ENCODE measurements at places on chromosomes 2 and 18.
A peak's percentile ranks its signal among the peaks of the same experiment; 100 is the strongest.

GRCh38 chr18:68449292-68449691, 265.6 kb downstream of the TMX3 start:
- DNase-seq, result peak; percentile 85

DNA sequence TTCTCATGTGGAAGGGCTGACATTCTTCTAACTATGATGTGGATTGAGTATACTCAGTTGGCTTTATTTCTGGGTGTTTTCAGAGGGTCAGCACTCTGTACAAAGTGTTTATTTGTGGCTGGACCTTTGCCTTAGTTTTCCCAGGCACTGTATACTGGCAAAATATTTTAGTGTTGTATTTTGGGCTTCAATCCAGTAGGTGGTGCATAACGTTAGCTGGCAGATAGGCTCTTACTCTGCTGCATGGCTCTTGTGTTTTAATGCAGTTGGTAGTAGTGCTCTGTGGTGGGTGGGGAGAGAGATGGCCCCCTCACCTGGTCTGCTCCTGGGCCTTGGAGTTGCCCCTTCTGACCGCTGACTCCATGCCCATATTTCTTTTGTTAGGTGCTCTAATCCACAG, 75.6 kb upstream of the REG3A start:
- DNase-seq, result no peak

GRCh38 chr2:223041527-223042109, 10.4 kb upstream of the KCNE4 start:
- DNase-seq, result peak; percentile 98

GRCh38 chr2:19380532-19380931, 22.1 kb upstream of the OSR1 start:
- DNase-seq, result no peak

- DNase-seq, result no peak
Measured at GRCh38 chr2:230754200-230754599, 41.6 kb downstream of the CAB39 start.

GRCh38 chr2:65404988-65405697, 27.3 kb downstream of the SPRED2 start:
- DNase-seq, result no peak

DNA sequence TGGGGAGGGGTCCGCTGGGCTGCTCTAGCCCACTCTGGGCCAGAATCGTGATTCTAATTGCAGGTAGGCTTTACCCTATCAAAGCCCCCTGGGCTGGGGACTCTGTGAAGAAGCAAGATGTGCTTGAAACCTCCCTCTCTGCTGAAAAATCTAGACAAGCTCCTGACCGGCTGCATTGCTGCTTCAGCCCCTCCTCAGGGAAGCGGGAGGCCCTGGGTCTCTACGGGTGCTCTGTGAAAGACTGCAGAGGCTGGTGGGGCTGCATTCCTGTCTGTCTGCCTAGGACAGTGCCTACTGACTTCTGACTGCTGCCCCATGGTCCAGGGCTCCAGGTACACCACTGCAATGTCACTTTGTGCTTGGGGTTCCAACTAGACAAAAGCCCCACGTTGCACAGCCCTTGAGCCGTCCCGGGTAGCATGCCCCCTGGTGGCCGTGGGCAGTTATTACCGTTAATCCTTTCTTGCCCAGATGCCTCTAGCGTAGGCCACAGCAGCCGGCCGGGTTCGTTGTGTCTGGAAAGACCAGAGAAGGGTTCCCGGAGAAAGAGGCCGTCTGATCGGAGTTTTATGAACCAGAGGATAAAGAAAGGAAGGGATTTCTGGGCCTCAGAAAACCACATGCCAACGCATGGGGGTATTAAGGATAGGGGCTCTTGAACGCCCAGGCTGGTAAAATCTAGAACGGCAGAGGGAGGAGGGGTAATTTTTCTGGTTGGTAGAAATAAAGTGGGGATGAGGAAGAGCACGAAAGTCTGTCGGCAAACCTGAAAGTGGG, 15.9 kb upstream of the C1QL2 start:
- DNase-seq, result peak; percentile 25

- DNase-seq, result peak; percentile 47
Measured at GRCh38 chr2:145096582-145096981, 576.7 kb upstream of the ZEB2 start.

- DNase-seq, result peak; percentile 86
Measured at GRCh38 chr2:102027036-102027980, 35.5 kb downstream of the IL1R2 start.

DNA sequence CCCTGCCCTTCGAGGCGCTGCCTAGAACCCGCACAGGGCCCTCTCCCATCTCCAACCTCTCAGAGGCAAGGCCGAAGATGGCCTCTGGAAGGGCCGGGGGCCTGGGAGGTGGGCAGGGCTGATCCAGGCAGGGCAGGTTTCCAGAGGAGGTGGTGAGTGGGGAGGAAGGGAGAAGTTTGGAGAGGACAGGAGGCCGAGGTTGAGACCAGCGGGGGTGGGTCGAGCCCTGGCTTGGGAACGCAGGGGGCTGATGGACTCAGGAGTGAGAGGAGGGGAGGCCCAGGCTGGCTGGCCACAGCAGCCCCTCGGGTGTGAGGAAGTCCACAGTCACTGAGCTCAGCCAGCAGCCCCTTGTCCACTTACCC, 10.5 kb downstream of the CAPN10 start:
- no peak for DNase-seq

- DNase-seq, result peak; percentile 27
Measured at GRCh38 chr18:59323931-59324622, 5.6 kb upstream of the CPLX4 start.

DNA sequence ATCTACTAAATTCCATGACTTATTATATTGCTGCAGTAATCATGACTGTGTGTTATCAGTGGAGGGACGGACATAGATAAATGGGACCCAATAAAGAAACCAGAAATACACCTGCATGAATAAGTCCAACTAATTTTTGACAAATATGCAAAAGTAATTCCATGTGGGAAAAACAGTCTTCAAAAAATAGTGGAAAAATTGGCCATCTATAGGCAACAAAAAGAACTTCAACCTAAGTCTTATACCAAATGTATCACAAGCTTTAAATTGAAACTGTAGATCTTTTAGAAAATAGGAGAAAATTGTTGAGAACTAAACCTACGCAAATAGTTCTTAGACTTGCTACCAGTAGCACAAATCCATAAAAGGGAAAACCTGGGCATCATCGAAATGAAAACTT, 376.2 kb downstream of the NCKAP5 start:
- no peak for DNase-seq

DNA sequence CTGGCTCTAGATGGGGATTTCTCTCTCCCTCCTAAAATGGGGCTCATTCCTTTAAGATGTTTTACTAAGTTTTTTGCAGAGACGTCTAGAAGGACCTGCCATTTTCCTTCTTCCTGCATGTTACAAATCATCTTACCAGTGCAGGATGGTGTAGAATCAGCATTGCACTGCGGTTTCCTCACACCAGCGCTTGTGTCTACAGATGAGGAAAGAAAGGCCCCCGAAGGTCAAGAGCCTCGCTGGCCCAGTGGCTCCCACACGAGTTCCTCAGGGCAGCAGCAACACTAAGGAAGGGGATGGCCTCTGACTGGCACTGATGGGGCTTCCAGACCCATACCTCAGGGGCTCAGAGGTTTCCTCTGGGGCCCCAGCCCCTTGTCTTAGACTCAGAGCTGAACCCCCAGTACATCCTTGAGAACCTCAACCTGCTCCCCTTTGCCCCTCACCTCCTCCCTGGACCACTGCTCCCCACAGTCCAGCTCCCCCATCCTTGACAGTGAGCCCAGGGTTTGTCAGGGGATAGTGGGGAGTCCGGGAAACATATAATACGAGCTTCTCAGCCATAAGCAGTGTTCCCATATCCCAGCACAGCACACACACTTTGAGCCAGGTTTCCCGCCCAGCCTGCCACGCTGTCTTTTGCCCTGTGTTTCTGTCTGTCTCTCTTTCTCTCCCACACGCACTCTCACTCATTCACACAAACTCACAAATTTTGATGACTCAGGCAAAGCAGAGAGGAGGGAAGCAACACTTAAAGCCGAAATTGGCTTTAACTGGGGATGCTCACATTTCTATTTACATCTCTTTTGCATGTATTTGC, 29.4 kb downstream of the ZFP36L2 start:
- peak; percentile 42 for DNase-seq

GRCh38 chr2:182999348-183000028, 38.8 kb downstream of the NCKAP1 start:
- no peak for DNase-seq

DNA sequence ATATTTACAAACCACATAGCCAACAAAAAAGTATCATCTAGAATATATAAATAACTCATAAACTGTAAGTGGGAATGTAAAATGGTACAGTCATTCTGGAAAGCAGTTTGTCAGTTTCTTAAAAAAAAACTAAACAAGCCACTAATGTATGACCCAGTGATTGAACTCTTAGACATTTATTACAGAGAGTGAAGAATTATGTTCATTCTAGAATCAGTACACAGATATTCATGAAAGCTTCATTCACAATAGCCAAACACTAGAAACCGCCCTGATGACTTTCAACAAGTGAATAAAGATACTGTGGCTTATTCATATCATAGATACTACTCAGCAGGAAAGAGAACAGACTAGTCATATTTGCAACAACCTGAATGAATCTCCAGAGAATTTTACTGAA, 1541.5 kb downstream of the LRP1B start:
- DNase-seq, result no peak

- DNase-seq, result peak; percentile 92
Measured at GRCh38 chr2:45353879-45354278, 257.2 kb downstream of the SRBD1 start.

DNA sequence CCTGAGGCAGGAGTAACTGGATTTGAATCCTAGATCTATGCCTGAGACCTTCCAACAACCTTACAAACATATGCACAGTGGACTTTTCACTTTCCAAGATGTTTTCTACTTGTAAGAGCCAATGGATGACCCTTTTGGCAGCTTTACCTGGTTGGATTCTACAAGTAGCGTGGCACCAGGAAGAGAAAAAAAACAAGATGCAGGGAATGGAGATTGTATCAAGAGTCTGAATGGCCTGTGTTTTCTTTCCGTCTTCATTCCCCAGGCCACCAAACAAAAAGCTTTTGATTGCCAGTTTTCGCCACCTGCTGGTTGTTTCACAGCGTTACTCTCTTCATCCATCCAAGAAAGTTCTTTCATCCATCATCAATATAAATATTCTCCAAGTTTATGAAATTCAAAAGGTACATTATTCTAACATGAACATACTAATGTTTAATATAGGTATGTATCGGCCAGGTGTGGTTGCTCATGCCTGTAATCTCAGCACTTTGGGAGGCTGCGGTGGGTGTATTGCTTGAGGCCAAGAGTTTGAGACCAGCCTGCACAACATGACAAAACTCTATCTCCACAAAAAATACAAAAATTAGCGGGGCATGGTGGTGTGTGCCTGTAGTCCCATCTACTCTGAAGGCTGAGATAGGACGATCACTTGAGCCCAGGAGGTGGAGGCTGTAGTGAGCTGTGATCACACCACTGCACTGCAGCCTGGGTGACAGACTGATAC, 3.5 kb upstream of the BCL2 start:
- peak; percentile 69 for DNase-seq

GRCh38 chr2:222861411-222862105, 722 bp downstream of the ACSL3 start:
- DNase-seq, result peak; percentile 6

- DNase-seq, result peak; percentile 65
Measured at GRCh38 chr2:180644709-180645108, 335.7 kb upstream of the UBE2E3 start.

- DNase-seq, result peak; percentile 98
Measured at GRCh38 chr2:20578895-20579825, 71.7 kb downstream of the HS1BP3 start.

DNA sequence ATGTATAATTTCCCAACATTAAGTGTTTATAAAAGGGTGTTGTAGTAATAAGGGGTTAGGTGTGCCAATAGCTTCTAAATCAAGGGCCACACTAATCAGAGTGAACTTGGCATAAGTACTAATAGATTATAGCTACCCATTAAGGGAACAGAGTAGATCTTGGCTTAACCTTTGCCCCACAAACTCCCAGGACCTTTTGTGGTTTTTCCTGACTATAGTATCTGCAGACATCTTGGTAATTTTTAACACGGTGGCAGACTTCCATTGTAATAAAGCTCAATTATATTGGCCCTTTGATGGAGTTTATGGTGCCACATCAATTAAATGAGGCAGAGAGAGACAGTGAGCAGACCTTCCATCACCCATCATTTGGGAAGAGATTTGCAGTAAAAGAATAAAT, 358.5 kb upstream of the HNRNPA3 start:
- no peak for DNase-seq

DNA sequence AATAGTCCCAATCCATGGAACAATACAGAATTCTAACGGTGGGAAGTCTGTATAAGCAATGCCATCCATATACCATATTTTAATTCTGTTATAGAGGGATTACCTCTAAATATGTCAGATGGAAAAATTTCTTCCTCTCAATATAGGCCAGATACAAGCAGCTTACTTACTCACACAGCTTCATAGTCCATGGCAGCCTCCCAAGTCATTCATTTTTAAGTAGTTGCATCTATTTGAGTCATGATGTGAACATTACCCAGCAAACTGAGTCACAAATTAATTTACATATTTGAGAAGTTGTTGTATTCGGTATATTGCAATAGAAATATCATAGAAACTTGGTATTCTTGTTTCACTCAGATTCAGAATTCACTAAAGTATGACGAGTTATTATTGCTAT, 20.3 kb downstream of the TBR1 start:
- peak; percentile 86 for DNase-seq
